ENCODE measurements at places on chromosomes 6 and 20.

DNA sequence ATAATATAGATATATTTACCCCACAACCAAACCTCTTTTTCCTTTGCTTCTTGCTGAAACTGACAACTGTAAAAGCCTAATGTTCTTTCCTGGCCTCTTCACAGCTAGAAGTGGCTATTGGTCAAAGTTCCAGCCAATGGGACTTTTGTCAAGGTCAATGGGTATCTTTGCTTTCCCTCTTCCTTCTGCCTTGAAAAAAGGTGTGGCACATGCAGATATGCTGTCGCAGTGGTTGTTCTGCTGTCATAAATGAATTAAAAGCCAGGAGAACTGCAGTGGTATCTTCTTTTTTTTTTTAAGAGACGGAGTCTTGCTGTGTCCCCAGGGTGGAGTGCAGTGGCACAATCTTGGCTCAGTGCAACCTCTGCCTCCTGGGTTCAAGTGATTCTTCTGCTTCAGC lies 29.9 kb downstream of the MAN1A1 start:
- no peak for DNase-seq

DNA sequence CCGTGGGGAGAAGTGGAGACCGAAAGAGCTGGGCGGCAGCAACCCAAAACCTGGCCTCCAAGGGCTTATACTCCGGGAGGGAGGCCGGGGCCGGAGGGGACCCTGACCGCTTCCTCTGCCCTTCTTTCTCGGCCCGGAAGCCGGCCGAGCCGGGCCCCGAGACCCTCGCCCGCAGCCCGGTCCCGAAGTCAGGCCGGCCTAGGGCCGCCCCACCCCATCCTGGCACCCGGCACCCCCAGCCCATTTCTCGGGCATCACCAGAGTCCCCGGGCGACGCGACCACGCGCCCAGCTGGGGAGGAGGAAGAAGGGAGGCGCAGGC lies 572 bp upstream of the ZDHHC14 start:
- no peak for DNase-seq

DNA sequence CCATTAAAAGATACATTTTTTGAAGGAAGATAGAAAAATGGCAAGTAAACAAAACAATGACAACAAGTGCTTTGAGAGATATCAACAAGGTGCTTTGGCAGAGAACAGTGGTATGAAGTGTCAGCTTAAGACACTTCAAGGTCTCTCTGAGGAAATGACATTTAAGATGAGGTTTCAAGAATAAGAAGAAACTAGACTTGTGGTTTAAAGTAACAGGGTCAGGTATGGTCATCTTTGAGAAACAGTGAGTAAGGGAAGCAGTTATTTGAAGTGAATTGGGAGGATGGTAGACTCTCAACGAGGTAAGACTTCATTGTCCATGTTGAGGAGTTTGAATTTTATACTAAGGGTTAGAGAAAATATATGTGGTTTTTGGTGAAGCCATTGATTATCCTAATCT lies 77.8 kb downstream of the SYCP2L start:
- DNase-seq, result no peak

DNA sequence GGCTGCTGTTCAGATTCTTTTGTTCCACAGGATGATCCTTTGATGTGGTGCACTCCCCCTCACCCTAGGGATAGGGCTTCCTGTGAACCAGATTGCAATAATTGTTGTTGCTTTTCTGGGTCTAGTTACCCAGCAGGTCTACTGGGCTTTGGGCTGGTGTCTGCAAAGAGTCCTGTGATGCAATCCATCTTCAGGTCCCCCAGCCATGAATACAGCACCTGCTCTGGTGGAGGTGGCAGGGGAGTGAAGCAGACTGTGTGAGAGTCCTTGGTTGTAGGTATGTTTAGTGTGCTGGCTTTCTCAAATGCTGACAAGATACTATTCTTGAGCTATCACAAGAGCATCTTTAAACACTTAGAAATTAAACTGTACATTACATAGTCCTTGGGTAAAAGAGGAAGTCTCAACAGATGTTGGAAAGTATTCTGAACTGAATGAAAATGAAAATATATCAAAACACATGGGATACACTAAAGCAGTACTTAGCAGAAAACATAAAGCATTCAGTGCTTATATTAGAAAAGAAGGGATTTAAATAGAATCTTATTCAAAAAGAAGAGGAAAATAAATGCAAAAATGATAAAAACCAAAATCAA lies 49.1 kb upstream of the CCR6 start:
- DNase-seq, result peak; percentile 59

- DNase-seq, result no peak
These were observed 37.1 kb downstream of the EYA2 start for GRCh38 chr20:46931699-46932098.
